ENCODE measurements at places on chromosomes 11 and 22.

DNA sequence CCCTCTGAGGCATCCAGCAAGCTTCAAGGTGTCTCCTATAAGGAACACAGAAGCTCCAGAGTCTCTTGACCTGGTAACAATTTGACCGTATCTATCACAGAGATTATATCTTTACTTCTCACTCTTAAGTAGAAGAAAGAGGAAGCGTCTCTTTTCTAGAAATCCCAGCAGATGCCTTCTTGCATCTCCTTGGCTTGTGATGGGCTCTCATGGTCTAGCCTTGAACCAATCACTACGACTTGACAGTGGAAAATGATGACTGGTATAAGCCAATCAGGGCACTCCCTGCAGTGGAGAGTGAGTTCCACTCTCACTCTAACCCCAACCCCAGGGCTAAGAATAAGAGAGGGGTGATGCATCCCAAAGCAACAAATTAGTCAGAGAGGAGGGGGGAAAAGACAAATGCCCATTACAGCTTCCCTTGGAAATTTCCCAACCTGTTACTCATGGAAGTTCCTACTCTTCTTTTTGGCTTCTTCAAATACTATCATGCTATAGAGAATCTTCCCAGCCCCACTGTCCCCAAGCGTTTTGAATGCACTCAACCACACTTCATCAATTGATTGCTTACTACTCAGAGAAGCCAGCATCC is 293.5 kb downstream of the MN1 start:
- no peak for DNase-seq

DNA sequence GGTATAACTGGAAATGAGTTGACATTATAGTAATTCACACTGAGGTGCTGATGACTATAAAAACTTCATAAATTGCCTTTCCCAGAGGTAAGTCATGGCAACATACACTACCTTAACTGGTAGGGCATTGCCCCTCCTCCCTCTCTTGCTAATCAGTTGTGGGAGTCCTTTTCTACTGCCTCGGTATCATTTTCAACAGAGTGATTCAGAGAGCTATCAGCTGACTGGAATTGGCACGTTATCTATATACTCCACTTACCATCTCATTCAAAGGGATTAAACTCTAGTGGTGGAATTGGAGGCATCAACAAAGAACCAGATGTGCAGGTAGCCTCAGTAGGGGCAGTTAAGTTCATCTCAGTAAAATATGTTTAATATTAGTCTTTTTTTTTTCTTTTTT is 8.0 kb upstream of the NUP160 start:
- DNase-seq, result no peak

DNA sequence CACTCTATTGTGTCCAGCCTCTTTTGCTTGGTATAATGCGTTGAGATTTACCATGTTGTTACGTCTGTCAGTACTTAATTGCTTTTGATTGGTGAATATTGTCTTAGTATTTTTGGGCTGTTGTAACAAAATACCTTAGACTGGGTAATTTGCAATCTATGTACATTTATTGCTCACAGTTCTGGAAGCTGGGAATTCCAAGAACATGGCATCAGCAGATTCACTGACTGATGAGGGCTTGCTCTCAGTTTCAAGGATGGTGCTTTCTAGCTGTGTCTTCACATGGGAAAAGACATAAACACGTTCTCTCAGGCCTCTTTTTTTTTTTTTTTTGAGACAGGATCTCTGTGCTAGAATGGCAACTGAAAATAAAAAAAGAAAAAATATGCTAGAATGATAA is 46.7 kb upstream of the INCENP start:
- DNase-seq, result no peak

DNA sequence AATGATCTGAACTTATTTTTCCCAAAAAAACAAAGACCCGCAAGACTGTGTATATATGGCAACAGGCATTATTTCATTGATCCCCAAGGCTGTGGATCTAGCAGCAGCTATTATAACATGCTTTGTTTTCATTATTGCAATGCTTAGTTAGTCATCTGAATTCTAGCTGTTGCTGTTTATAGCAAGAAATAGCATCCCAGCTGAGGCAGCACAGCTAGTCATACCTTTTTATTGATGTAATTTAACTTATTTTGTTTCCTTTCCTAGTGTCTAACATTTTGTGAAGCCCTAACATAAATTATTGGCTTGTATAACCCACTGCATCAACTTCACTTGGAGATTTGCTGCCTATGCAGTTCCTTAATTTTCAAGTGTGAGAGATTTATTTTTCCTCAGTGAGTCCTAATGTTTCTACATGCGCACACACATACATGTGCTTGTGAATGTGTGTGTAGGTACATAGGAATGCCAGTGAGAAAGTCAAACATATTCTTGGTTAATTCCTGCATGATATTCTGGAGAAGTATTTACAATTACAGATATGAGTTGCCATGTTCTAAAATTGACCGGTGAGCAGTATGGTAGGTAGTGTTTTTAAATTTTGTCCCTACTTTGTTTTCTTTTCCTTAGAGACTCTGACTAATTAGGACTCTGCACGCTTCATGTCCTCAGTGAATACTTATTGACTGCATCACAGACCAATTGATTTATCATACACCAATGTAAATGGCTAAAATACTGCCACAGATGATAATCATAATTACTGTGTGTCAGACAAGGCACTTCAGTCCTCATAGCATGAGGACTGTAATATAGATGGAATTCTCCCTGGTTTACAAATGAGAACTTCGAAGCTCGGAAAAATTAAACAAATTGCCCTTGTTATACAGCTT is 119.3 kb downstream of the WNT11 start:
- DNase-seq, result no peak

GRCh38 chr11:114176321-114176720 is 116.8 kb downstream of the ZBTB16 start:
- no peak for DNase-seq
